Osteoblast (primary cell): ENCODE measurements at places on chromosomes 2 and 18.

- no peak for DNase-seq
Observed at GRCh38 chr2:112834396-112835037, 2.1 kb downstream of the IL1B start.

- no peak for DNase-seq
Observed at GRCh38 chr2:47890711-47891368, 15.5 kb downstream of the FBXO11 start.

DNA sequence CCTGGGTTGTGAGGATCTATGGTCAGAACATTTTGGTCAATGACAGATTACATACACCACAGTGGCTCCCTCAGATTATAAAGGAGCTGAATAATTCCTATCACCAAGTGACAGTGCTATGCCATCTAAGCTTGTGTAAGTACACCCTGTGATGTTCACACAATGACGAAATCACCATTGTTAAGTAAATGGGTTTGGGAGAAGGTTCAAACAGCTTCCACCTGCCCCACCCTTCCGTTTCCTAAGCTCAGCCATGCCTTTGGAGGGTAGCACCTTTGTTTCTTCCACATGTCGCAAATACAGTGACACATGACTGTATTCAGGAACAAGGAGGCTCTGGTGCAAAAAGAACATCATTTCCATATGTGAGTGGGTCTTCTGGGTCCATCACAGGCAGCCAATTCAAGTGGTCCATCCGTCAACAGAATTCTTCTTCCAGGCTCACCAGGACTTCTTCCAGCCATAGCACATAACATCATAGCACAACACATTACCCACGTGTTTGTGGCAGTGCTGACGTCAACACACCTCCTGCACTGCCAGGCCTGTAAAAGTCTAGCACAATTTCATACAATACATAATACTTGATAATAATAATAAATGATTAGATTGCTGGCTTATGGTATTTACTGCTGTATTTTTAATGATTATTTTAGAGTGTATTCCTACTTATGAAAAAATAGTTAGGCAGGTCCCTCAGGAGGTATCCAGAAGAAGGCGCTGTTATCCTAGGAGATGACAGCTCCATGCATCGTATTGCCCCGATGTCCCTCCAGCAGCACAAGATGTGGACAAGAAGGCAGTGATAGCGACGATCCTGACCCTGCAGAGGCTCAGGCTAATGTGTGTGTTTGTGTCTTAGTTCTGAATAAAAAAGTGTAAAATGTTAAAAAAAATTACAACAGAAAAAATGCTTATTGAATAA, 264.8 kb downstream of the ANAPC1 start:
- no peak for DNase-seq

DNA sequence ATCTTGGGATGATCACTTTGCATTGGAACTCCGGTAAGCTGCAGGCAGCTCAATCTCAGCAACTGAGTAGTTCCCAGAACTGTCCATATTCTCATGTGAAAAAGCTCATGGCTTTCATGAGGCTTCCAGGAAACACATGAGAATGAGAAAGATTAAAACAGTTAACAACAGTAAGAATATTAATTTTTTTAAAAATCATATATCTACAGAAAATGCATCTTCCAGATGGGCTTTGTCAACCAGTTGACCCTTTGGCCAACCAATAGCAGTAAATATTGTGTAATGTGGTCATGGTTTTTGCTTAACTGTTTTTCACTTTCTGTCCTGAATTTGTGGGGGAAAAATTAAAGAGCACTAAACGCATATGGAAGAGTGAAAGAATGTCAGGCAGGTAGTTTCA, 131.2 kb upstream of the CCDC195 start:
- no peak for DNase-seq

- no peak for DNase-seq
Observed at GRCh38 chr18:74395648-74396154, 61.4 kb downstream of the DIPK1C start.

DNA sequence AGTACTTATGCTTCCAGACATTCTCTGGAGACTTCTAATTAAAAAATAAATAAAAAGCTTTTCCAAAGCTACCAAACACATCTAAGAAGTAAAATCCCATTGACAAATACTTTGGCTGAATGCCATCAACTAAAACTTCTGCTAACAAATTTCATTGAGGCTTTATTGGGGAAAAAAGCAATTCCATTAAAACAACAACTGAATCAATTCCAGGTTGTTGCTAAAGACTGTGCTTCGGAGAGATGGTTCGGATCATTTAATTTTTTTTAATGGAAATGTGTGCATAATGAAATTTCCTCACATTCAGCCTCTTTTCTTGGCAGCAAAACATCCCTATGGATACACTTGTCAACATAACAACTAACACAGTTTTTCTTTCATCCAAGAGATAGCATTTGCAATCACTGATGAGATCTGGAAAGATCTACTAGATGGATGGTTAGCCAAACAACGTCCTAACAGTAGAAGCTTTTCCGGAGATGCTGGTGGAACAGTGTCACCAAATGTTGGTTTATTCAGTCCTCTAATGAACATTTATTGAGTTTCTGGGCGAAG, 446.1 kb upstream of the FAM98A start:
- peak; percentile 42 for DNase-seq

GRCh38 chr2:233708942-233709341, 3.8 kb upstream of the UGT1A5 start:
- no peak for DNase-seq

GRCh38 chr18:5582849-5583681, 39.3 kb upstream of the EPB41L3 start:
- DNase-seq = no peak

GRCh38 chr2:26740890-26741302, 23.2 kb upstream of the SLC35F6 start:
- no peak for DNase-seq

DNA sequence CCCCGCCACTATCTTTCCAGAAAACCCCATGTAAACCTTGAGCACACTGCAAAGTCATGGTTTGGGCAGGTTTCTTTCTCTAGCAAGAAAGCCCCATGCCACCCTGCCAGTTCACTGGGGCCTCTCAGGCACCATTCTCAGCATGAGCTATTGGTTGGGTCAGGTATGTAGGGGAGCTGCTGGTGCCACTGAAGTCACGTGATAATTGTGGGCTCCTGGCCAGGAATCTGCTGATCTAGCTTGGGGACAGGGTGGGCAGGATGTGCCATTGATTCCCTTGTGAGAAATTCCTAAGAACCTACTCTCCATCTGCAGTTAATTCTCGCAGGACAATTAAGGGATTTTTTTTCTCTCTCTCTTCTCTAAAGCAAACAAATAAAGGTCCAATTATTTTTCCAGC, 26.5 kb upstream of the HNMT start:
- no peak for DNase-seq

DNA sequence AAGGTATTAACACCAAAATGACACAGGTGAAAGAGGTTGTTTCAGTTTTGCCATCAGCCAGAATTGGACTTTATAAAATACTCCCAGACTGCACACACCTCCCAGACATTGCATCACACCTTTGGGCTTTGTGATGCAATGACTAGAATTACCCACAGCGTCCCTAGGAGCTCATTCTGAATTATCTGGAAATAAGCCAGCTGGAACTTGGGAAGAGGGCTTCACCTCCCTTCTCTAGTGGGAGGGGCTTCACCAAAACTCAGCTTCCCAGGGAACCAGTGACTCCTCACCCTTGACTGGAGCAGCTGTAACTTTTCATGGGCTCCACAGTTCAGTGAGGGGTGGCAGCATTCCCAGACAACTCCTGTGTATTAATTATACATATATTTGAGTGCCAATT, 83.1 kb upstream of the BZW1 start:
- DNase-seq = no peak

- DNase-seq = no peak
Observed at GRCh38 chr18:2502394-2502793, 68.9 kb downstream of the METTL4 start.

DNA sequence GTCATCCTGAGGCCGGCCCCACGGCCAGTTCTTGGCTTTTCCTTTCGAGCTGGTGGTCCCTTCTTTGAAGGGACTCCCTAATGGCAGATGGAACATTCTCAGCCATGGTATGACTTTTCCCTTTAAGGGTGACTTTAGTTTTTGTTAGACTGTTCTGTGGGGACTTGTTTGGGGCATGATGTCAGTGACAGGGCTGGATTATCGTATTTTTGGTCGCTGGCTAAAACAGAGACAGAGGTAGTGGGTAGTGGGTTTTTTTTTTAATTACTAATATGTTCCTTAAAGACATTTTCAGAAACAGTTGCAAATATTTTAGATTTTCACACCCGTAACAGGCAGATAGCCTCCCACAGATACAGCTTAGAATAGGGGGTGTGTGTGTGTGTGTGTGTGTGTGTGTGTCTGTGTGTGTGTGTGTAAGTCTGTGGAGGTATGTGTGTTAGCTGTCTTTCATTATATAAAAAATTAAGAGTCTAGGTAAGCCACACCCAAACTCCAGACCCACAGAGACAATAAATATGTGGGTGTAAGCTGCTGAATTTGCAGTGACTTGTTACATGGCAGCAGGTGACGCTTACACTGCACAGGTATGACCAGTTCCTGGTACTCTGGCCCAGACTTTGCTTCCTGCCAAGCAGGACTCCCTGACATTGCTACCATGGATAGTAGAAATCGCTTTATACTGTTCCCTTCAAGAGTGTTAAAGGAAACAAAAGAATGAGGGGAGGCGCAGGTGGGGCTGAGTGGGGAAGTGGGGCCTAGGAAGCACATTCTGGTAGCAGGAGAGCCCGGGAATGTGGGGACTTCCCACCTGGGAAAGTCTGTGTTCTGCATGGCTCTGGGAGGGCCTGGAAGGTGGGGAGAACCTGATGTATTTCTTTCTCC, 20.9 kb downstream of the NCK2 start:
- no peak for DNase-seq

DNA sequence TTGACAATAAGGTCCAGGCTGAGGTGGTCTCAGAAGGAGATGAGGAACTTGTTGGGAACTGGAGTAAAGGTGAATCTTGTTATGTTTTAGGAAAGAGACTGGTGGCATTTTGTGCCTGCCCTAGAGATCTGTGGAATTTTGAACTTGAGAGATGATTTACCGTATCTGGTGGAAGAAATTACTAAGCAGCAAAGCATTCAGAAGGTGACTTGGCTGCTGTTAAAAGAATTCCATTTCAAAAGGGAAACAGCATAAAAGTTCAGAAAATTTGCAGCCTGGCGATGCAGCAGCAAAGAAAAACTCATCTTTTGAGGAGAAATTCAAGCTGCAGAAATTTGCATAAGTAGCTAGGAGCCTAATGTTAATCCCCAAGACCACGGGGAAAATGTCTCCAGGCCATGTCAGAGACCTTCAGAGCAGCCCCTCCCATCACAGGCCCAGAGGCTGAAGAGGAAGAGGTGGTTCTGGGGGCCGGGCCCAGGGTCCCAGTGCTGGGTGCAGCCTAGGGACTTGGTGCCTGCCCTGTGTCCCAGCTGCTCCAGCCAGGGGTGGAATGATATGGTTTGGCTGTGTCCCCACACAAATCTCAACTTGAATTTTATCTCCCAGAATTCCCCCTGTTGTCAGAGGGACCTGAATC, 73.5 kb downstream of the FIGN start:
- DNase-seq = no peak

- no peak for DNase-seq
Observed at GRCh38 chr2:12587228-12587627, 129.5 kb upstream of the TRIB2 start.

DNA sequence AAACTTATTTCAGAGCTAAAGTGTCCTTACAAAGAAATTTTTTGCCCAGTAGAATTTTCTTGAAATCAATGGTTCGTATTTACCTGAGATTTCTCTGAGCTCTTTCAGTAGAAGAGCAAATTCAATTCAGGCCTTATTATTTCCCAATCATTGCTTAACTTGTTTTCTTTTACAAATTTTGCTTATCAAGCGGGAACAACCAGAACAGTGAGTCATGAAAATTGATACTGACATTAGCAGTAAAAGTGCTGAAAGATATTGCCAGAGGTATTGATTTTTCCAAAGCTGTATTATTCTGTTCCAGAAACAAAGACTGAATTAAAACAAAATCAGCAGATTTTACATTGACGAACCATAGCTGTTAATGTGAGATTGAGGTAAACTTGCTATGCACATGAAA, 10.1 kb upstream of the RIOK3 start:
- DNase-seq = no peak

GRCh38 chr2:230661072-230661957, 51.3 kb upstream of the CAB39 start:
- DNase-seq = no peak

- DNase-seq = no peak
Observed at GRCh38 chr2:190781604-190782198, 98.9 kb upstream of the GLS start.

DNA sequence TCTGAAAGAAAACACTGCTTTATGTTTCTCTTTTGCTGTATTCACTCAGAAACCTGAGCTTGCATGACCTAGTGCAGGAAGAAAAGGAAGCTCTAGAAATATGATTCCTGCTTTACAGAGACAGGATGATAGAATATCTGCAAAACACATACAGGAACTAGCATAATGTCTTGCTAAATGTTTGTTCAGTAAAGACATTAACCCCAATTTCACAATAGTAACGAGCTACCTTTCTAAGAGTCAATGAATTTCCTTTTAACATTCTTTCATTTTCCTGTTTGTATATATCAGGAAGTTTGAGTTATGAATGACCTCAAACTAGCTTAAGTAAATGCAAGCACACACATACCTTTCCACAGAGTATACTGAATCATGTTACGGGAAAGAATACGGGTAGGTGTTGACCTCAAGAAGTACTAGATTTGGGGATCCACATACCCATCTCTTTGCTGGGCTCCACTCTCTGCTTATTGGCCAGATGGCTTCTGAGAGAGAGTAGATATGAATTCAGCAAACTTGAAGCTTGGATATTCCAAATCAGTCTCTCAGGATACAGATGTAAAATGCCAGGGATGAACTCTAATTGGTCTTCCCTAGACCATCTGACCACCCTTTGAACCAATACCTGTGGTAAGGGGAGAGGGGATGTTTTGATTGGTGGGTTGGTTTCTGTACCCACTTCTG, 18.2 kb upstream of the ACSL3 start:
- DNase-seq = no peak

GRCh38 chr2:15136639-15137038, 424.5 kb downstream of the NBAS start:
- DNase-seq = no peak

GRCh38 chr2:106618614-106619013, 131.4 kb downstream of the CD8B2 start:
- no peak for DNase-seq

GRCh38 chr2:219612577-219613286, 14.7 kb upstream of the SLC4A3 start:
- peak; percentile 32 for DNase-seq

DNA sequence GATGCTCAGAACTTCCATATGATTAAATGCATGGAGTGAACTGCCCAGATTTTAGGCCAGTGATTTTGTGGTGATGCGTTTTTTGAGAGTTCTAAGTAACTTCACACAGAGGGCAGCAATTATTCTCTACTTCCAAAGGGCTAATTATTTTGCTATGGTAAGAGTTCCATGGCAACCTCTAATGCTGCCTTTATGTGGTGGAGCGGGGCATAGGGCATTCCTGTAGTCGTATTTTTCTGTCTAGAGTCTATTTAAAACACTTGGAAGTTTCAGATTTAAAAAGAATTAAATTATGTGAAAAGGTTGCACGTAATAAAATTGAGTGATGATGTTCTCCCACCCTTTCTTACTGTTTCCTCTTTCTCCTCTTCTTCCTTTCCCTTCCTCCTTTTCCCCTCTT, 63.9 kb upstream of the EML6 start:
- DNase-seq = no peak

GRCh38 chr2:203175371-203175770, 63.4 kb upstream of the CYP20A1 start:
- DNase-seq = no peak

- no peak for DNase-seq
Observed at GRCh38 chr2:161102770-161103450, 57.3 kb upstream of the TANK start.
